Stomach (tissue), 19 donors: ENCODE measurements at places on chromosomes 1 and 21. TPM values are rescaled to one million over a fixed set of nuclear protein-coding genes. Genes with fewer than 3 reads are reported as not detected.
A peak's percentile ranks its signal among the peaks of the same experiment; 100 is the strongest.

KIFAP3 gene
- total RNA-seq, result 21.7 TPM

- H3K36me3 ChIP-seq, result no peaks in the 10 kb centered on the region
- no peak for DNase-seq
- no peaks in the 10 kb centered on the region for H3K4me1 ChIP-seq
These were observed 317.4 kb upstream of the RUNX1 start for GRCh38 chr21:35366394-35367080.

CDC42BPA gene
- 102 TPM for total RNA-seq

- no peak overlapping the region for H3K4me3 ChIP-seq
- DNase-seq, result no peak
- no peaks in the 10 kb centered on the region for H3K27me3 ChIP-seq
- no peaks in the 10 kb centered on the region for H3K36me3 ChIP-seq
- H3K27ac ChIP-seq, result no peak overlapping the region
- no peaks in the 10 kb centered on the region for H3K4me1 ChIP-seq
These were observed 99.3 kb downstream of the TAS1R2 start for GRCh38 chr1:18760156-18760555.

DNA sequence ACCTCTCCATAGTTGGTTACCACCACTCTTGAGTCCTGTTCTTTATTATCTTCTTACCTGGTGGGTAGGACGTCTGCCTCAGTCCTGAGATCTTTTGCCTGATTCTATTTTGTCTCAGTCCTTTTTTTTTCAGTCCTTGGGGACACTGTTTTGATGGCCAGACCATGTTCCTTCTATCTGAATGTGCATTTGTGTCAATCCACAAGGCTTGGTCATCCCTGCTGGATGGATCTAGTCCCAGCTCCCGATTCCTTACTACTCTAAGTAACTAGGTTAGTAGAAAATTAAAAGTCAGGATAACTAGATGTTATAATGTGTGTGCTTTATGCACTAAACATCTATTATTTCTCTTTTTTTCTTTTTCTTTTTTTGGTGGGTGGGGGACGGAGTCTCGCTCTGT, 28.1 kb upstream of the AK4 start:
- H3K36me3 ChIP-seq, result no peaks in the 10 kb centered on the region
- H3K4me3 ChIP-seq, result no peak overlapping the region
- DNase-seq, result no peak
- H3K27ac ChIP-seq, result no peak overlapping the region
- H3K4me1 ChIP-seq, result no peaks in the 10 kb centered on the region
- H3K27me3 ChIP-seq, result no peaks in the 10 kb centered on the region

GRCh38 chr1:53281133-53281532, 42.8 kb upstream of the MAGOH start:
- DNase-seq, result no peak
- H3K27ac ChIP-seq, result no peak overlapping the region
- no peaks in the 10 kb centered on the region for H3K4me1 ChIP-seq
- no peak overlapping the region for H3K4me3 ChIP-seq
- no peaks in the 10 kb centered on the region for H3K27me3 ChIP-seq
- H3K36me3 ChIP-seq, result no peaks in the 10 kb centered on the region

CFHR2 gene
- total RNA-seq, result not detected

DNA sequence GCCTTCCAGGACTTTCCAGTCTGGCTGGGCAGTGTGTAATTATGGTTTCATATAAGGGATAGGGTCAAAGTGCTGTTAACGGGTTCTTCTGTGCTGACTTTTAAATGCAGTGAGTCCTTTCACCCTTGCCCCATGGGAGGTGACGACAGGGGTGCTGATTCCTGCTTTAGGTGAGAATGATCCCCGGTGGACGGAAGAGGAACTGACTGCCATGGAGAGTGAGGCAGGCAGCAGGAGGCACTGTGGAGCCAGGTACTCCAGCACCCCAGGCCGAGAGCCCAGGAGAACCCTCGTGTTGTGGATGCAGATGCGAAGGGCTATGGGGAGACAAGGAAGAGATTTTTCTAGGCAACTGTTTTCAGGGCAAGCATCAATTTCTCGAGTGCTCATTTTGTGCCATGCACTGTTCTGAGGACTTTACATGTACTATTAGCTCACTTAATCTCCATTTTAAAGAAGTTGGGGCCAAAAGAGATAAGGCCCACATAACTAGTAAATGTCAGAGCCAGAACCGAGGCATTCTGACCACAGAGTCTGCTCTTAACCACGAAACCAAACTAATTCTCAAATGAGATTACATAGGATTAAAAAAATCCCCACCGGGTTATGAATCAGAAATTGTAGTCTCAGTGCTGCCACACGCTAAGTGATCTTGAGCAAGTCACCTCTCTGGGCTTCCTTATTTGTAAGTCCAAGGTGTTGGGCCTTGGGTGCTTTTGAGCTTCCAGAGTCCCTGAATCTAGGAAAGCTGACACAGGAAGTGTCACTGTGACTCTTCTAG, 28.2 kb downstream of the STPG1 start:
- no peak for DNase-seq
- peaks cover 13% of the 10 kb centered on the region for H3K4me1 ChIP-seq
- no peaks in the 10 kb centered on the region for H3K27me3 ChIP-seq
- H3K36me3 ChIP-seq, result no peaks in the 10 kb centered on the region
- H3K27ac ChIP-seq, result peak overlapping the region; percentile 44
- H3K4me3 ChIP-seq, result no peak overlapping the region

RCOR3 gene
- total RNA-seq, result 21.7 TPM

GRCh38 chr1:208256556-208256955, 12.4 kb upstream of the PLXNA2 start:
- H3K27ac ChIP-seq, result no peak overlapping the region
- DNase-seq, result no peak
- H3K4me3 ChIP-seq, result no peak overlapping the region
- peaks cover 9% of the 10 kb centered on the region for H3K4me1 ChIP-seq
- H3K36me3 ChIP-seq, result no peaks in the 10 kb centered on the region

DNA sequence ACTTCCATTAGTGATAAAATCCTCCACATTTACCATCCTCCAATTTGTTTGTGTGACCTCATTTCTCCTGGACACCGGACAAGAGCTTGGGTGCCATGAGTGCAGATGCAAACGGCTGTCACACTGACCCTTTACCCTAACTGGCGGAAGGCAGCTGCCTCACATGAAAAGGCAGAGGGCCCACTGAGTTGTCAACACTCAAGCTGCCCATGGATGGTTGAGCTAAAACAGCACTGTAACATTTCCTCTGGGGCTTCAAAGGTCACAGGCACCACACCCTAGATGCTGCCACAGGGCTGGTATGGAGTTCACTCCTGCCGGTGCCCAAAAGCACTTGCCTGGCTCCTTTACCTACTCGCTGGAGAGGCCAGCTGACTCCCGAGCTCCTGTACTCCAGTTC, 653.4 kb downstream of the KCNT2 start:
- no peak overlapping the region for H3K4me3 ChIP-seq
- no peaks in the 10 kb centered on the region for H3K4me1 ChIP-seq
- no peaks in the 10 kb centered on the region for H3K27me3 ChIP-seq
- no peak overlapping the region for H3K27ac ChIP-seq
- H3K36me3 ChIP-seq, result no peaks in the 10 kb centered on the region

SPRR2B gene
- total RNA-seq, result not detected

- no peaks in the 10 kb centered on the region for H3K27me3 ChIP-seq
- H3K27ac ChIP-seq, result no peak overlapping the region
- H3K4me3 ChIP-seq, result no peak overlapping the region
These were observed 626.9 kb upstream of the ADGRL4 start for GRCh38 chr1:79633456-79633855.

DNA sequence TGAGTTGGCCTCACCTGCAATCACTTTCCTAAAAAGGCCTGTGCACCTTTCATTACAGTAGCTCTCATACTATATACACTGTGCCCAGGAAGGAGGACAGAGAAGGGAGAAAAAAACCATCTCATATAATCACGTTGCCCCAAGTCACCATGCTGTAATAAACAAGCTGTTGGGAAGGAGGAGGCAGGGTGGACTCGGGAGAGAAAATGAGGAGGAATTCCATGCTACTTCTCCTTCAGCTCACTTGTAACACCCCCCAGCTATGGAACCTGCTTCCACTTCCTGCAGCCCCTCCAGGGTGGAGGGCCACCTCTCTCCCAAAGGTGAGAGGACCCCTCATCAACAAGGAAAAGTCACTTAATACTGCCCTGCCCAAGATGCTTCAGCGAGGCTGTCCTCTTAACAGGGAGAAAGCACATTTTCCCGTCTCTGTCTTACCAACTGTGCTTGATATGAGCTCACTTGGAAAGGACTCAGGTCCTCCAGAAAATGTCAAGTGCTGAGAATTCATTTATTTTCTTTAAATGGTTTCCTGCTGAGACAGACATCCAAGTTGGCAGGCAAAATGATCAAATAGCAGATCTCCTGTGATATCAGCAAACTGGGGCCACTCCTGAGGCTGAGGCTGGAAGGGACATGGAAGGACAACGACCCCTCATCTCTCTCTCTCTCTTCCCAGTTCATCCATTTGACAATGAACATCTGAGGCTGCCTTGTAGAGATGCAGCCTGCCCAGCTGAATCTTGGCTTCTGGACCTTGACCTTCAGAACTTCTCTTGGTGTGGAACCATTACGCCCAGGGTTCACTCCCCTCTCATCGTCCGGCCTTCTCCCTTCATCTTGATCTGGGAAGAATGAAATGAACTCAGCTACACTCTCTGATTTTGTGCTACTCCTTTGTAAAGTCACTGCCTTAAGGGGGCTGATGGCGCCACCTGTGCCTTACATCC, 54.0 kb downstream of the CAPN9 start:
- no peaks in the 10 kb centered on the region for H3K27me3 ChIP-seq
- H3K36me3 ChIP-seq, result peaks cover 7% of the 10 kb centered on the region
- no peak overlapping the region for H3K4me3 ChIP-seq

- no peak overlapping the region for H3K27ac ChIP-seq
- H3K4me1 ChIP-seq, result no peaks in the 10 kb centered on the region
- no peaks in the 10 kb centered on the region for H3K36me3 ChIP-seq
- no peak overlapping the region for H3K4me3 ChIP-seq
- H3K27me3 ChIP-seq, result no peaks in the 10 kb centered on the region
These were observed 687.0 kb downstream of the ADGRL2 start for GRCh38 chr1:82487778-82488177.

DNA sequence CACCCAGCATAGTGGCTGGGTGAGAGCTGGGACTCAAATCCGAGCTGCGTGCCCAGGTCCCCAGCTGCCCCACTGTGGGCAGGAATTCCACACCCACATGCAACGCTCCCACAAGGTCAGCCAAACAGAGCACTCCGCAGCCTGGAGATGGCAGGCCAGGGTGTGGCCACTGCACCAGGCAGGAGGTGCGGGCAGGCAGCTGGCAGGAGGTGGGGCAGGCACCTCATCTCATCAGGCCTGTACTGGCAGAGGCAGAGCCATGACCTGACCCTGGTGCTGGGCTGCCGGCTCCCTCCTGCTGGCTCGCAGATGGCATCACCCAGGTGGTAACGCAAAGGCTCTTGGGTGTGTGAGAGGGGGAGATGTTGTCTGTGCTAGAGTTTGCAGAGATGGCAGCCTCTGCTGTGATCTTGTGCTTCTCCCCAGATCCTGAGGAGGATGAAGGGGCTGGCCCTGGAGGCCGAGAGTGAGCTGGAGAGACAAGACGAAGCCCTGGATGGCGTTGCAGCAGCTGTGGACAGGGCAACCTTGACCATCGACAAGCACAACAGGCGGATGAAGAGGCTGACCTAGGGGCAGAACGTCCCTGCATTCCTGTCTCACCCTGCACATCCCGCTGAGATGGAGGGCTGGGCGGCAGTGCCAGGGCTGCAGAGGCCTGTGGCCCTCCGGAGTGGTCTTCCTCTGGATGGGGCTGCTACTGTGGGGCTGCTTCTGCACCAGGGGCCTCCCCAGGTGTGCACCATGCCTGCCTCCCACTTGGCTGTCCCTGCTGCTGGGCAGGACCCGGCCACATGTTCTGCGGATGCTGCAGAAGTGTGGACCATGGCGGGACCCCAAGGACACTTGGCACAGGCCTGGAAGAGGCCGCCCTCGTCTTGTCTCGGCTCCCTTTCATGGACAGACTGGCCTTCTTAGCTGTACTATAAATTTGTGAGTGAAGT, 35.1 kb upstream of the PRSS38 start:
- peak; percentile 22 for DNase-seq
- H3K4me3 ChIP-seq, result no peak overlapping the region
- H3K4me1 ChIP-seq, result no peaks in the 10 kb centered on the region
- no peak overlapping the region for H3K27ac ChIP-seq

GRCh38 chr1:106975944-106976343, 80.5 kb upstream of the PRMT6 start:
- DNase-seq, result no peak
- no peak overlapping the region for H3K4me3 ChIP-seq
- no peaks in the 10 kb centered on the region for H3K4me1 ChIP-seq
- H3K27me3 ChIP-seq, result no peaks in the 10 kb centered on the region
- H3K36me3 ChIP-seq, result no peaks in the 10 kb centered on the region
- no peak overlapping the region for H3K27ac ChIP-seq

- no peak overlapping the region for H3K4me3 ChIP-seq
- H3K4me1 ChIP-seq, result no peaks in the 10 kb centered on the region
- no peak overlapping the region for H3K27ac ChIP-seq
- no peak for DNase-seq
- no peaks in the 10 kb centered on the region for H3K27me3 ChIP-seq
These were observed 113.9 kb downstream of the GLIS1 start for GRCh38 chr1:53625049-53625448.

DIO1 gene
- total RNA-seq, result not detected

DNA sequence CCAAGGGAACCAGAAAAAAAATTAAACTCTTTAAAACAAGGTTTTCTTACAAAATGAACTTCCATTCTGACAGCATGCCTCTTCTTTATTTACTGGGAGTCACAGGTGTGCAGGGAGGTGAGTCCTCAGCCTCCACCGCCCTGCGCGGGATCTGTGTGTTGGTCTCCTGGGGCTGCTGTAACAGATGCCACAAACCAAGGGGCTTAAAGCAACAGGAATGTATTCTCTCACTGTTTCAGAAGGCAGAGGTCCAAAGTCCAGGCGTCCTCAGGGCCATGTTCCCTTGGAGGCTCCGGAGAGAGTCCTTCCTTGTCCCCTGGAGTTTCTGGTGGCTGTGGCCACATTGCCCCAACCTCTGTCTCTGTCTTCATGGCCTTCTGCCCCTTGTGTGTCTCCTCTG, 123.6 kb upstream of the C1orf174 start:
- H3K27me3 ChIP-seq, result peaks cover 47% of the 10 kb centered on the region
- no peak for DNase-seq
- no peaks in the 10 kb centered on the region for H3K4me1 ChIP-seq
- no peak overlapping the region for H3K27ac ChIP-seq
- no peaks in the 10 kb centered on the region for H3K36me3 ChIP-seq

GRCh38 chr1:73839922-73840321, 358.1 kb downstream of the LRRIQ3 start:
- DNase-seq, result no peak
- H3K36me3 ChIP-seq, result no peaks in the 10 kb centered on the region
- no peak overlapping the region for H3K27ac ChIP-seq
- H3K4me3 ChIP-seq, result no peak overlapping the region
- no peaks in the 10 kb centered on the region for H3K4me1 ChIP-seq
- H3K27me3 ChIP-seq, result no peaks in the 10 kb centered on the region

PTPRC gene
- total RNA-seq, result 25.4 TPM
